ENCODE measurements at places on chromosomes 2 and 18. TPM values are rescaled to one million over a fixed set of nuclear protein-coding genes. Genes with fewer than 3 reads are reported as not detected.

Gene PDCL3
- total RNA-seq = 28.6 TPM

Gene XDH
- not detected for total RNA-seq

Gene CIB4
- not detected for total RNA-seq

Gene PPIG
- 53.5 TPM for total RNA-seq

Gene ALPP
- total RNA-seq = not detected

Gene EPHA4
- total RNA-seq = 0.33 TPM

Gene IL37
- total RNA-seq = not detected

Gene SKA1
- 25.6 TPM for total RNA-seq

Gene BCL11A
- 22.7 TPM for total RNA-seq

Gene TMX3
- 37.0 TPM for total RNA-seq

Gene MSH2
- total RNA-seq = 51.1 TPM

Gene MAPRE3
- total RNA-seq = 0.61 TPM

Gene EGR4
- not detected for total RNA-seq

Gene ZDBF2
- total RNA-seq = 5.9 TPM

Gene TMEM198
- 1.1 TPM for total RNA-seq

All from GM12878 (cell line).